ENCODE measurements at places on chromosomes 7 and 10.
A peak's percentile ranks its signal among the peaks of the same experiment; 100 is the strongest.

DNA sequence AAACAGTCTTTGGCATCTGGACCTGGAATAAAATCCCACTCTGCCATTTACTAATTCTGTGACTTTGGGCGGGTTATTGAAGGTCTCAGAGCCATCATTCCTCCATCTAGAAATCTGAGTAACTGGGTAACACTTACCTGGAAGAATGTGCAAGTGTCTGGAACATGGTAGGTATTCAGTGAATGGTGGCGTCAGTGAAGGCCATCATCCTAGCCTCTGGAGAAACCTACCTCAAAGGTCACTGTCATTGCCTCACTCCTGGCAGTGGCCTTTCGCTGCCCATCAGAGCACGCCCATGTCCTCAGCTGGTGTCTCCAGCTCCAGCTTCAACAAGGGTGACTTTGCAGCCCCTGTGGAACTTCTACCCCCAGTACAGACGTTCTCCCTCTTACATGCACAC is 4.5 kb downstream of the GAL3ST4 start:
- no peak for DNase-seq

DNA sequence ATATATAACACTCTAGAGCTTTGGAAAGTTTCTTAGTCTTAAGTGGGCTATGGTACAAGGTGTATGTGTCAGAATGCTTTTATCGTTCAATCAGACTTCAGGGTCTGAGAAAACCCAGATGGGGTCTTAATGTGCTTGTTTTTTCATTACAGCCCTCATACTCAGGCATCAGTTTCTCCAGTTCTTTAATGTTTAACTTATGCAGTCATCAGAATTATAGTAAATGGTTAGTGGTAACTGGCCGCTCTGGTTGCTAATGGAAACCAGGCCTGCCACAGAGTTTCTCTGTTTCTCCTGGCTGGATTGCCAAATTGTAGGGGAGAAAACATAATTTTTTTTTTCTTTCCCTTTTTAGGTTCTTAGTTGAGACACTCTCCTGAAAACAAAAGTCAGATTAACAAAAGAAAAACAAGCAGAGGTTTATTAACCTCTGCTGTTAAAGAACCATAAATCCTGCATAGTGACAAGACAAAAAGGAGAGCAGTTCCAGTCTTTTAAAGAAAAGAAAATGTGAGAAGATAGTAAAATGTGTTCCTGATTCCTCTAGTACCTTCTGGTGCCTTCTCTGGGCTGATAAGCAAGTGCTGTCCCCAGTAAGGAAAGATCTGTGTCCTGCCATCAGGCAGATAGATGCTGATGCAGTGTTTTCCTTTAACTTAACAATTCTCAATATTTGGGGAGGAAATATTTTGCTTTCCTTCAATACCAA is 21.5 kb upstream of the GHITM start:
- DNase-seq = no peak

GRCh38 chr10:125344573-125345171 is 184.3 kb upstream of the CTBP2 start:
- no peak for DNase-seq

- DNase-seq = no peak
These were observed 98.8 kb upstream of the BMPER start for GRCh38 chr7:33806298-33807154.

DNA sequence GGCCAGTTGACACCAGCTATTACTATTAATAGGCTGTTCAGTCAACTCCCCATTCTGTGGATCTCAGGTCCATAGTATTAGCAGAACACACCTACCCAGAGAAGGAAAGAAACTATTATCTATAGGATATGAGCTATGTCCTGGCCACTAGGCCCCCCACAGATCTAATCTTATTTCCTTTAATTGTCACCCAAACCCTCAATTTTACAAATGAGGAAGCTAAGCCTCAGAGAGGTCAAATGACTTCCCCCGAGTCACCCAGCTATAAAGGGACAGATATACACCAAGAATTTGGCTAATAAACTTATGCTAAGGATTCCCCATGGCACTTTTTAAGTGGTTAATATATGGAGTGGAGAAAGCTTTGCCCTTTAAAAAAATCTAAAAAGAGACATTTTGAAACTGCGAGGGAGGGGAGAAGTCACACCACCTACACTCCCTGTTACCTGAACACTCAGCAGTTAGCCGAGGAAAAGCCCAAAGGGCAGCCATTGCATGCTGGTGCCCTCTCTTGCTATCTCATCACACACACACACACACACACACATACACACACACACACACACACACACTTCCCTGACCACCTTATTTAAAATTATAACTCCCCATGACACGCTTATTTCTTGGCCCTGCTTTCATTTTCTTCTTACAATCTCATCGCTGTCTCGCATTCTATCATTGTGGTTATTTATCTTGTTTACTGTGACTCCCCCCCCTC is 157.0 kb upstream of the ADO start:
- no peak for DNase-seq

DNA sequence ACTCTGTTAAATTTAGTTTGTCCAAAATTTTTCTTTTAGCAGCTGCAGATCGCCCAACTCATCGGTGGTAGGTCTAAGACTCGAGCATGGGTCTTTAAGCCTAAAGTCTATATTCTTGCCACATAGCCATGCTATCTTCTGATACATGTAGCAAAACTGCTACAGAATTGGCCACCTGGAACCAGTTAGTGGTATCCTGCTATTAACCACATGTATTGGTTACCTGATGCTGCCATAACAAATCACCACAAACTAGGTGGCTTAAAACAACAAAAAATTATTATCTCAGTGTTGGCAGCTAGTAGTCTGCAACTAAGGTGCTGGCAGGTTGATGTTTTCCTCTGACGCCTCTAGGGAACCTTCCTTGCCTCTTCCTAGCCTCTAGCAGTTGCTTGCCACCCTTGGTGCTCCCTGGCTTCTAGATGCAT is 96.7 kb upstream of the PIK3CG start:
- DNase-seq = no peak

DNA sequence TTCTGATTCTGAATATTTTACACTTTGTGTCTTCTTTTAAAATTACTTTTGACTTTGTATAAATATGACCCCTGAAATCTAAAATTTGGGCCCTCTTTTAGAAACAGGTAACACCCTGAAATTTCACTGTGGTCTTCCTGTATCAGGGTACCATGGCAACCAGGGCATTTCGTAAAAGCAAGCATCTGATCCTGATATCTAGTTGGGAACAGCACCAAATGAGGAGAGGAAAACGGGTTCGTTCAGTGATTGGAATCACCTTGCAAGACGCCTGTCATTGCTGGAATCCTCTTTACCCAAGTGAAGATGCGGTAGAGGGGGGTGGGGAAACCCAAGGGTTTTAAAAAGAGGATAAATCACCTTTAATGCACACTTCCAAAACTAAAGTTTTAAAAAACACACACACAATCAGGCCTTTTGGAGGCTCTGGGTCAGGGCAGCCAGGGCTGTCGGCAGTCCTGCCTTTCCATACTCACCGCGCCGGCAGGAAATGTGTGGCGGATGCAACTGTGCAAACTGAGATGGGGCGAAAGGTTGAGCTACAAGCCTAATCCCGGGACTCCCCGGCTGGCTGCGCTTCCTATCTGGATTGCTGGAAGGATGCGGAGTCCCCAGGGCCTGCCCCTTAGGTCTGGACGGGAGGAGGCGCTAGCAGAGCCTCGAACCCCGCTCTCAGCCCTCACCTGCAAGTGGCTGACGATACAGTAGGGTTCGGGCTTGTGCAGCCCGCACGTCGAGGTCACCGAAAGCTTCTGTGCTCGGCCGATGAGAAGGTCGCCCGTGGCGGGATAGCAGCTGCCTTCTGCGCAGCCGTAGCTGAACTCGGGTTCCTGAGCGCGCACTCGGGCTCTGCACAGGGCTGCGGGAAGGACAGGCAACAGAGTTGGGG is 1.8 kb downstream of the LAMB1 start:
- DNase-seq = peak; percentile 45

GRCh38 chr10:121478556-121478955 is 119.7 kb downstream of the FGFR2 start:
- no peak for DNase-seq

GRCh38 chr7:40200791-40201190 is 66.0 kb downstream of the SUGCT start:
- no peak for DNase-seq

DNA sequence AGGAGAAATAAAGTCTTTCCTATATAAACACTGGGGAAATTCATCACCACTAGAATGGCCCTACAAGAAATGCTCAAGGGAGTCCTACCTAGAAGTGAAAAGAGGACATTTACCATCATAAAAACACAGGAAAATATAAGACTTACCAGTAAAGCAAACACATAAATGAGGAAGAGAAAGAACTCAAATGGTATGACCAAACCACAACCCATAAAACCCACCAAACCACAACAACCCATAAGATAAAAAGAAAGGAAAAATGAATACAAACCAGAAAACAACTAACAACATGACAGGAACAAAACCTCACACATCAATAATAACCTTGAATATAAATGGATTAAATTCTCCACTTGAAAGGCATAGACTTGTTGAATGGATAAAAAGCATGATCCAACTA is 71.9 kb upstream of the DIP2C start:
- no peak for DNase-seq

- DNase-seq = no peak
These were observed 31.3 kb downstream of the PLXNA4 start for GRCh38 chr7:132544999-132545398.

- DNase-seq = no peak
These were observed 176.6 kb upstream of the SP4 start for GRCh38 chr7:21251151-21251800.

GRCh38 chr7:12716134-12716681 is 28.8 kb downstream of the ARL4A start:
- DNase-seq = no peak

DNA sequence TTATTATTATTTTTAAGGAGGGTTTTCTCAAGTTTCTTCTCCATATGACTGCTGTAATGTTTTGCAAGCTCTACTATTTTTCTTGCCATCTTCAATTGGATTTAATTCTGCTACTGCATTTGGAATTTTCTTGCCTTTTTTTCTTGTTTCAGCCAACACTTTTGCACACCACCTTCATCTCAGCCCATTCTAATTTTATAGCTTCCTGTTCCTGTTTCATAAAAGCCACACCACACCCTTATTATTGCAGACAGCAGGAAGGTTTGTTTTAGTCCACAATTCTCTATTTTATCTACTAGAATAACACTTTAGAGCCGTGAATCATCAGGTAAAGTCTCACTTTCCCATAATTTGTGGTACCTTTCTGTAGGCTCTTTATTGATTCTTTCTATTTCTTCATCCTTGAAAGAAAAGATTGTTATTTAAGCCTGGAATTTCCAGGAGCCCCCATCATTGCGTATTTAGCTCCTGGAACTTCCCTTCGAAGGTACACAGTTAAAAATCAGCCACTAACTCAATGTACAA is 209.3 kb upstream of the TBX20 start:
- no peak for DNase-seq

GRCh38 chr7:101162551-101163278 is 2.7 kb downstream of the VGF start:
- peak; percentile 60 for DNase-seq

GRCh38 chr7:94787285-94787684 is 120.1 kb upstream of the PPP1R9A start:
- DNase-seq = no peak

GRCh38 chr7:112485766-112486165 is 5.0 kb downstream of the LSMEM1 start:
- DNase-seq = no peak

GRCh38 chr10:128475686-128476367 is 349.6 kb upstream of the MKI67 start:
- no peak for DNase-seq

DNA sequence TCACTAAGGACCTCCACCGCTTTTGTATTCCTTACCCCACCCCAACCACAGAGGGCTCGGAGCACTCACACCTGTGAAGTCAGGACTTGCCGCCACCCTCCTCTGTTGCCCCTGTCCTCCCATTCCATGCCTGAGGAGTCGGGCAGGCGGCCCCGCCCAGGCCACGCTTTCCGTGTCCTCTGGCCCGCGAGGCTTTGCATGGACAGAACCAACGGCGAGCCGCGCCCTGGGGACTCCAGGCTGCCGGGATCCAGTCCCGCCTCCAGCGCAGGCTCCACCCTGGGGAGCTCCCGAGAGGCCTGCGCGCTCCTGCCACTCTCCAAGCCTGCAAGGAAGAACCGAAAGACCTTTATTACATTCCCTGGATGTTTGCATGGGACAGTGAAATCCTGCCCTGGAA is 366.4 kb upstream of the POM121L12 start:
- no peak for DNase-seq

DNA sequence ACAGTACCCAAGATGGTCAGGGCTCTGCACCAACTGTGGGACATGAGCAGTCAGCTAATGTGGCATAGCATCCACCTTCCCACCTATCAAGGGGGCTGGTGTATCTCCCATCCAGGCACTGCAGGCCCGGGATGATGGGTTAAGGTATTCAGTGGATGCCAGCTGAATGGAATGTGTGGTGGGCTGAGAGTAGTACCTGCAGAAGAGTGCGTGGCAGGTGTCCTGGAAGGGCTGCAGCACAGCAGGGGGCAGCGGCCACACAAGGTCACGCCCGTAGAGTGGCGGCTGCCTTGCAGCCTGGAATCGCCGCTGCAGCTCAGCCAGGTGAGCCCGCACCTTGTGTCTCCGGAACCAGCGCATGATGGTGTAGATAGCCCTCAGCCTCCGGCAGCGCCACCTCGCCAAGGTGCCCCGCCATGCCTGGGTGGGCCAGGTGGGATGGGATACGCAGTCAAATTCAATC is 13.3 kb downstream of the MYO1G start:
- DNase-seq = no peak

DNA sequence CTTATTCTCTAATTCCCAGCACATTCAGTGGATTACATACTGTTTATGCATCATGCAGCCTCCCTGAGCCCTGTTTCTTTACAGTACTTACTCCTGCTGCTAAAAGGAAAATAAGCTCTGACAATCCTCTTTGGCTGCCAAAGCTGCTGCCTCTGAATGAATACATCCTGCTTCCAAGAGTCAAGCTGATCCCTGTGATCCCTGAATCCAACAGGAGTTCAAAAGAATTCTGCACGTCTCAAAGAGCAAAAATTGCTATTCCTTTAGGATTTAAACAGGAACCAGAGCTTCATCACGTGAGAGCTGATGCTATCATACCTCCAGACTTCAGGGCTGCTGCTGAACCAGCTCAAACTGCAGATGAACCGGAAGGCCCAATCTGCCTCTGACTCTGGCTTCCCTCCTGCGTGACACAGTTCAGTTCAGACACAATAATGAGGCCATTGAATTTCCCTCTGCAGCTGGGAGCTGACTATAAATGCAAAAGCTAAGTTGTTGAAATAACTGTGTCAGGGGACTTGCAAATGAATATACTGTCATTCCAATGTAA is 851.0 kb upstream of the PHF14 start:
- DNase-seq = no peak

- DNase-seq = no peak
These were observed 52.7 kb upstream of the DKK1 start for GRCh38 chr10:52261362-52261761.

GRCh38 chr10:50394832-50395231 is 143.5 kb upstream of the ASAH2 start:
- DNase-seq = no peak

GRCh38 chr7:113657603-113658002 is 261.2 kb downstream of the PPP1R3A start:
- DNase-seq = no peak

Data from NCI-H1105 treated with DMSO at 0.1 percent for 48 hours (cell line).